ENCODE measurements at places on chromosomes 13 and 19.

- peak; percentile 77 for DNase-seq
These were observed 2.7 kb upstream of the ZBTB7A start for GRCh38 chr19:4069331-4069959.

GRCh38 chr19:18903156-18904037 is 7.4 kb upstream of the CERS1 start:
- no peak for DNase-seq

GRCh38 chr19:17075864-17076542 is 426 bp downstream of the MYO9B start:
- peak; percentile 82 for DNase-seq

DNA sequence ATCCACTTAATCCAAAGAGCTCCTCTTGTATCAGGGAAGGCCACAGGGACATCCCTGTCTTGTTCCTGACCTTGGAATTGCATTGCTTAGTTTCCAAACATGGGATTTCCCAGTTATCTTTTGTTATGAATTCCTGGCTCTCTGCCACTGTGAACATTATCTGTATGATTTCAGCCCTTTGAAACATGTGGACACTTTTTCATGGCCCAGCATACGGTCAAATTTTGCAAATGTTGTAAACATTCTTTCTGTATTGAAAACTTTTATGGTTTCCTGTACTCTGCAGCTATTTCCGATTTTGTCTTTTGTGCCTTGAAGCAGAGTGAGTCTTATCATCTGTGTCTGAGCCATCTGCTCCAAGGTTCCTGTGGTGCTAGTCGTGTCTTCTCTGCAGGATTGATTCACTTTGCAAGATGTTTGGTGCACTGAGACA is 4.5 kb upstream of the CFAP97D2 start:
- DNase-seq, result no peak

- DNase-seq, result no peak
These were observed 8.3 kb downstream of the GNA11 start for GRCh38 chr19:3102239-3103140.

DNA sequence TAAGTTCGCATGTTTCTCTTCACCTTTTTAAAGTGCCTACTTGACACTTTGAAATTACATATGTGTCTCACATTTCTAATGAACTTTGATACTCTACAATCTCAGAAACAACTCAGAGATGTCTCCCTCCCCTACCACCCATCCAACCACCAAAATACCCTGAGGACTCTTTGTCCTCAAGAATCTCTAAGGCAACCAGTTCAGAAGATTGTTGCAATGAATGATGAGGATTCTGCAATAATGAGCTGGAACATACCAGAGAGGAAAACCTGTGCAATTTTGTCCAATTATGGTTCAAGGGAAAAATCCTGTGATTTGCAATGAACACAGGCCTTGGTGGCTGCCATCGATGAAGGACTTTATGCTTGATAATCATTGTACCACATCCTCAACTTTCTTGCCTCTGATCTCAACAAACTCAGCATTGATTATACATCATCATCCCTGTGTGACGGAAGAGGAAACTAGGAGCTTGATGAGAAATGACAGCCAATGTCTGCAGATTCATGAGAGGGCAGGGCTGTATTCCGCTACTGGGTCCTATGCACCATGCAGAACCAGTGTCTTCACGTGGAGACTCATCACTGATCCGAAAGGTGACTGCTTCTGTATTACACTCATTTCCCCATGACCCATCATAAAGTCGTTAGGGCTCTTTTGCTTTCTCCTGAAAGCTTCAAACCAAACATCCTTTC is 1.1 kb downstream of the FPR1 start:
- no peak for DNase-seq

DNA sequence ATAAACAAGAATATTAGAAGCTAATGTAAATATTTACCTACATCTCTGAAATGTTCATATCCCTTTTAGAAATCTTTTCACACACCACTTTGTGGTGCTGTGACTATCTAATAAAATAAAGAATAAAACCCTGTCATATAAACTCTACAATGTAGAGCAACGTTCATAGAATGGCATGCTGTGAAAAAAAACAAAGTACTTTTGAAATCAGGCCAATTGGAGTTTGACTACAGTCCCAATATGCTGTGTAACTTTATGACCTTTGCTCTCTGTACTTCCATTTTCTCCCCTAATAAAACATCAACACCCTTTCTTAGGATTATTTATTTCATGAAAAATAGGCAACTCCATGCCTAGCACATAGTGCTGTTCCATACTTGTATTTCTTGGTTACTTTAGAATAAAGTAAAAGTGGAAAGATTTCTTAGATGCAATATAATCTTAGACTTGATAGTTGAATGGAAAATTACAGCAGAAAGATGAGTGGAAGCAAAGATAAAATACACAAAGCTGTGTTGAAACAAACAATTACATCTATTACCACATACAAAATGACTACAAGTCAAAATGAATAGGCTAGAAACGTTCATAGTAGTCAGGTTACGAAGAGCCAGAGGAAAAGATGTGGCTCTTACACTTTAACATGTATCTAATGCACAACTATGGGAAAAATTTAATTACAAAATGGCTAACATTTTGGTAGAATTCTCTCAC is 613.2 kb upstream of the SLITRK5 start:
- no peak for DNase-seq

- DNase-seq, result no peak
These were observed 746.9 kb upstream of the PCDH9 start for GRCh38 chr13:67977066-67977465.

DNA sequence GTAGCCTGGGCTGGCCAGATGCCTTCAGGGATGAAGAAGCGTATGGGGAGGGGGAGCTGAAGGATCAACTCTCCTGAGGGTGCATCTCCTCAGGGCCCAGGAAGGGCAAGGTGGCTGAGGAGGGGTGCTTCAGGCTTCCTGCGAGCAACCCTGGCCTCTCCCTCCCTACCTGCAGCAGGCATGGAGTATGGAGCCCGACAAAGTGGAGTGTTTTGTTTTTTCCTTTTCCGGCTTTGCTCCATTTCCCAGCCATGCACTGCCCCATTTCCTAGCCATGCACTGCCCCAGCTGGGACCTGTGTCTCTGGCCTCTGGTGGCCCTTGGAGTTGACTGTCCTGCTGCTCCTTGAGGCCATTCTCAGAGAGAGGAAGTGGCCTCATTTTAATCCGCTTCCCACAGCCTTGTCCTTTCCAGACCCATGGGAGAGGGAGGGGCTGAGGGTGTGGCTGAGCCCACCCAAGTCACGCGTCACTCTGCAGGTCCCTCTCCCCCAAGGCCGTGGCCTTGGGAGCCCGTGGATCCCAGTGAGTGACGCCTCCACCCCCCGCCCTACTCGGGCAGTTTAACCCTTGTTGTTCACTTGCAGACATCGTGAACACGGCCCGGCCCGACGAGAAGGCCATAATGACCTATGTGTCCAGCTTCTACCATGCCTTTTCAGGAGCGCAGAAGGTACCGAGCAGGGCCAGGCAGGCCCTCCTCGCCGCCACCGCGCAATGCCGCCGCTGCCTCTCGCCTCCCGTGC is 34.4 kb downstream of the CAPN12 start:
- no peak for DNase-seq

- peak; percentile 77 for DNase-seq
These were observed 695 bp downstream of the ICAM1 start for GRCh38 chr19:10271543-10272086.

- DNase-seq, result no peak
These were observed 102.4 kb downstream of the EFNB2 start for GRCh38 chr13:106433066-106433465.

GRCh38 chr13:84417416-84417815 is 535.1 kb upstream of the SLITRK1 start:
- no peak for DNase-seq

DNA sequence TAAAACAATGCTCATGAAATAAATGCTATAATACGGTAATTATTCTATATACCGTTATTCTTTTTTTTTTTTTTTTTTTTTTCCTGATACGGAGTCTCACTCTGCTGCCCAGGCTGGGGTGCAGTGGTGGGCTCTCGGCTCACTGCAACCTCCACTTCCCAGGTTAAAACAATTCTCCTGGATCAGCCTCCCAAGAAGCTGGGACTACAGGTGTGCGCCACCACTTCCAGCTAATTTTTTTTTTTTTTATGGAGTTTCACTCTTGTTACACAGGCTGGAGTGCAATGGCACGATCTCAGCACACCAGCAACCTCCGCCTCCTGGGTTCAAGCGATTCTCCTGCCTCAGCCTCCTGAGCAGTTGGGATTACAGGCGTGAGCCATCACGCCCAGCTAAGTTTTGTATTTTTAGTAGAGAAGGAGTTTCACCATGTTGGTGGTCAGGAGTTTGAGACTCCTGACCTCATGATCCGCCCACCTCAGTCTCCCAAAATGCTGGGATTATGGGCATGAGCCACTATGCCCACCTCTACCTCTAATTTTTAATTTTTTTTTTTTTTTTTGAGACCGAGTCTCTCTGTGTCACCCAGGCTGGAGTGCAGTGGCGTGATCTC is 6.9 kb downstream of the PPP1R15A start:
- no peak for DNase-seq

- DNase-seq, result no peak
These were observed 68.8 kb downstream of the ARHGEF7 start for GRCh38 chr13:111183959-111184358.

DNA sequence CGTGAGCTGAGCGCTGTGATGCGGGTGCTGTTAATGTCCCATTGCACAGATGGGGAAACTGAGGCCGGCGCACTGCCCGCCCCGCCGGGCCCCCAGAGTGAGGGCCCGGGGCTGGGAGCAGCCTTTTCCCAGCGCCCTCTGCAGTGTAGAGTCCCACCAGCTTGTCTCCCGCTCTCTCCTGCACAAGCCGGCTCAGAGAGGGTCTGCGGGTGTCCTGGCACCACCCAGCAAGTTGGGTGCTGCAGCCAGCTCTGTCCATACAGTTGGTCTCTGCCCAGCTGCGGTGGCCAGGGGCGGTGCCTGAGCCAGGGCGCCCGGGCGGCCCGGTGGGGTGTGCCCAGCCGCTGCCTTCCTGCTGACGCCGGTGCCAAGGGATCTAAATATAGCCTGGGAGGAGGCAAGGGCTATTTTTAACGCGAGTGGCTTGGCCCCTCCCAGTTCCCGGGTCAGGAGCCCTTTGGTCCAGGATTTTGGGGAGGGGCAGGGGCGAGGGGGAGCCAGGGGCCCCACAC is 19.3 kb downstream of the GADD45B start:
- DNase-seq, result peak; percentile 65

GRCh38 chr19:3537101-3537437 is 1.9 kb upstream of the TEKTIP1 start:
- no peak for DNase-seq

DNA sequence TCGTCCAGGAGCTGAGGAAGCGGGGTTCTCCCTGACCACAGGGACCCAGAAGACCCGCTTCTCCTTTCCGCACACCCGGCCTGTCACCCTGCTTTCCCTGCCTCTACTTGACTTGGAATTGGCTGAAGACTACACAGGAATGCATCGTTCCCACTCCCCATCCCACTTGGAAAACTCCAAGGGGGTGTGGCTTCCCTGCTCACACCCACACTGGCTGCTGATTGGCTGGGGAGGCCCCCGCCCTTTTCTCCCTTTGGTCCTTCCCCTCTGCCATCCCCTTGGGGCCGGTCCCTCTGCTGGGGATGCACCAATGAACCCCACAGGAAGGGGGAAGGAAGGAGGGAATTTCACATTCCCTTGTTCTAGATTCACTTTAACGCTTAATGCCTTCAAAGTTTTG is 18.9 kb downstream of the VASP start:
- no peak for DNase-seq

GRCh38 chr19:3404324-3405260 is 38.2 kb downstream of the NFIC start:
- no peak for DNase-seq

DNA sequence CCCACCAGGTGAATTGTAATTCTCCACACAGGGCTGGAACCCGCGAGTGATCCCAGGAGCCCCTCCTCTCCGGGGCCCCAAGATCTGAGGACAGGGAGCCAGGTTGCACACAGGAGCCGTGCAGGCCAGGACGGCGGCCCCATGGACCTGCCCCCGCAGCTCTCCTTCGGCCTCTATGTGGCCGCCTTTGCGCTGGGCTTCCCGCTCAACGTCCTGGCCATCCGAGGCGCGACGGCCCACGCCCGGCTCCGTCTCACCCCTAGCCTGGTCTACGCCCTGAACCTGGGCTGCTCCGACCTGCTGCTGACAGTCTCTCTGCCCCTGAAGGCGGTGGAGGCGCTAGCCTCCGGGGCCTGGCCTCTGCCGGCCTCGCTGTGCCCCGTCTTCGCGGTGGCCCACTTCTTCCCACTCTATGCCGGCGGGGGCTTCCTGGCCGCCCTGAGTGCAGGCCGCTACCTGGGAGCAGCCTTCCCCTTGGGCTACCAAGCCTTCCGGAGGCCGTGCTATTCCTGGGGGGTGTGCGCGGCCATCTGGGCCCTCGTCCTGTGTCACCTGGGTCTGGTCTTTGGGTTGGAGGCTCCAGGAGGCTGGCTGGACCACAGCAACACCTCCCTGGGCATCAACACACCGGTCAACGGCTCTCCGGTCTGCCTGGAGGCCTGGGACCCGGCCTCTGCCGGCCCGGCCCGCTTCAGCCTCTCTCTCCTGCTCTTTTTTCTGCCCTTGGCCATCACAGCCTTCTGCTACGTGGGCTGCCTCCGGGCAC is 3.9 kb downstream of the FFAR1 start:
- no peak for DNase-seq

- no peak for DNase-seq
These were observed 5.3 kb downstream of the NCAN start for GRCh38 chr19:19217099-19217498.

GRCh38 chr19:3055741-3056416 is 6.4 kb downstream of the TLE5 start:
- DNase-seq, result no peak

GRCh38 chr13:99647596-99647985 is 146.3 kb downstream of the TM9SF2 start:
- DNase-seq, result no peak

- no peak for DNase-seq
These were observed 164.7 kb downstream of the KATNAL1 start for GRCh38 chr13:30142486-30143211.

- DNase-seq, result peak; percentile 43
These were observed 18.6 kb downstream of the FCGBP start for GRCh38 chr19:39915848-39916215.

DNA sequence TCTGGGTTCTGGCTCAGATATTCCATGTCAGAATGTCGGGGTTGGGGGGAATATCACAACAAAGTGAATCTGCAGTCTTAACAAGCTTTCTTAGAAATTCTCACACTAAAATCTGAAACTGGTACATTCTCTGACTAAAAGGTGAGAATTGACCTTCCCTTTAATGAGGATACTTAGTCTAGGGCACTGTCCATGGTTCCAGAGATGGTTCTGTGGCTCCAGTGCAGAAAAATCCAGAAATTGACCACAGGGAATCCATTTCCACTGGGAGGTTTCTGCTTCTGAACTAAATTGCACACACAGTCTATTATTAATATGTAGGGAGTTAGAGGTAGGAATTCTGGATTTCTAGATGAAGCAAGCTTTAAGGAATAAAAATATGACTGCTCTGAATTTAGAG is 171.6 kb upstream of the OBI1 start:
- DNase-seq, result no peak

- DNase-seq, result no peak
These were observed 830.2 kb upstream of the SPRY2 start for GRCh38 chr13:81171065-81171647.

- DNase-seq, result no peak
These were observed 48.4 kb downstream of the KCTD12 start for GRCh38 chr13:76837801-76838200.

GRCh38 chr19:16077984-16078758 is 1.9 kb downstream of the TPM4 start:
- DNase-seq, result peak; percentile 74

GRCh38 chr19:31461814-31462539 is 112.7 kb upstream of the TSHZ3 start:
- no peak for DNase-seq

- no peak for DNase-seq
These were observed 5.7 kb downstream of the WDR62 start for GRCh38 chr19:36060430-36060829.

- DNase-seq, result no peak
These were observed 305.5 kb downstream of the DNAJC15 start for GRCh38 chr13:43328907-43329306.

All from activated CD8-positive, alpha-beta memory T cell treated with anti-CD3 and anti-CD28 coated beads for 24 hours (primary cell).